Stimulated activated CD4-positive, alpha-beta T cell treated with anti-CD3 and anti-CD28 coated beads, Interleukin-1b, Interleukin-23, amount 100 ng/mL, for 1 hour (primary cell): ENCODE measurements at places on chromosomes 5 and 9.

GRCh38 chr5:149175346-149176105 lies 34.2 kb downstream of the ABLIM3 start:
- DNase-seq, result no peak

DNA sequence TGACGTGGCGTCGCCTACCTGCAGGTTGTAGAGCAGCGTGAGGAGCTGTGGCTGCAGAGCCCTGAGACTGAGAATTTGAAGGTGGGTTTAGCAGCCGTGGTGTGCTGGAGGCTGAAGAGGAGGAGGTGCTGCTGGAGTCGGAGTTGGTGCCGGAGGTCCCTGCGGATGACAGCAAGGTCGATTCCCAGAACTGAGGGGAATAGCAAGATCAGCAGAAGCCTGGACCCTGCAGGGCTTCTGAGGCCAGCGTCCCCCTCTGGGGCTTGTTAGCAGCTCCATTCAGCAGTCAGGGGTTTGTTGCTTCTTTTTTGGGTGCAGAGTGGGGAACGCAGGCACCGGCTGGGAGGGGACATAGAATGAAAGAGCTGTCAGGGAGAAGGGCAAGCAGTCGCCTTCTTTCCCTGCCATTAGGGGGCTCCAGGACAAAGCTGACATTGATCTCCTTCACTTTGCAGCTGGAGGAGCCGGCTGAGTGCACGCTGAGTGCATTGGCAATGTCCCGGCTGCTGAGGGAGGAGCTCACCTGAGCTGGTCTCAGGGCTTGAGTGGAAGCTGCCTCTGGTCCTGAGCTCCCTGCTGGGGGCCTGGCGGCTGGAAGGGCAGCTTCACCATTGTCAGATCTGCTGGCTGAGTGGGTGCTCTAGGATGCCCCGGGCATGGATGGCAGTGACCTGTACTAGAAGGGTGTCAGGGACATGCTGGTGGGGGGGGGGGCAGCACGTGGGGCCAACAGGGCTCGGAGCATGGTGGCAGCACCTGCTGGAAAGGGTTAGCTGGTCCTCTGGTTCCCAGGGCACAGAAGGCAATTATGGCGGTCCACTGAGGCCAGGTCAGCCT lies 20.8 kb downstream of the OBP2B start:
- DNase-seq, result no peak

DNA sequence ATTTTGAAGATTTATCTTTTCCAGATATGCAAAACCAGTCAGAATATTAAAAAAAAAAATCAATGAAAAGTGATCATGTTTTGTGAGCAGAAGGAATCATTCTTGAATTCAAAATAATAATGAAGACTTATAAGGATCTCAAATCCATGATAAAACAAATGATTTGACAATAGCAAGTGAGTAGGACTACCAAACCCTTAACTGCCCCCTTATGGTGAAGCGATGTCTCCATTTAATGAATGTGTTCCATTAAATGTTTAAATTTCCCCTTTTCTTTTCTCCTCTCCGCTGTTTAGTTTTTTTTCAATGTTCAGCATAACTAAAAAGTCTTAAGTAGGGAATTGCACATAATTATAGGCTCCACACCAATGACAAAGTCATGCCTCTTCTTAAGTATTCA lies 12.2 kb upstream of the MARCHF3 start:
- DNase-seq, result no peak

GRCh38 chr9:2802494-2802921 lies 41.4 kb downstream of the PUM3 start:
- DNase-seq, result no peak

DNA sequence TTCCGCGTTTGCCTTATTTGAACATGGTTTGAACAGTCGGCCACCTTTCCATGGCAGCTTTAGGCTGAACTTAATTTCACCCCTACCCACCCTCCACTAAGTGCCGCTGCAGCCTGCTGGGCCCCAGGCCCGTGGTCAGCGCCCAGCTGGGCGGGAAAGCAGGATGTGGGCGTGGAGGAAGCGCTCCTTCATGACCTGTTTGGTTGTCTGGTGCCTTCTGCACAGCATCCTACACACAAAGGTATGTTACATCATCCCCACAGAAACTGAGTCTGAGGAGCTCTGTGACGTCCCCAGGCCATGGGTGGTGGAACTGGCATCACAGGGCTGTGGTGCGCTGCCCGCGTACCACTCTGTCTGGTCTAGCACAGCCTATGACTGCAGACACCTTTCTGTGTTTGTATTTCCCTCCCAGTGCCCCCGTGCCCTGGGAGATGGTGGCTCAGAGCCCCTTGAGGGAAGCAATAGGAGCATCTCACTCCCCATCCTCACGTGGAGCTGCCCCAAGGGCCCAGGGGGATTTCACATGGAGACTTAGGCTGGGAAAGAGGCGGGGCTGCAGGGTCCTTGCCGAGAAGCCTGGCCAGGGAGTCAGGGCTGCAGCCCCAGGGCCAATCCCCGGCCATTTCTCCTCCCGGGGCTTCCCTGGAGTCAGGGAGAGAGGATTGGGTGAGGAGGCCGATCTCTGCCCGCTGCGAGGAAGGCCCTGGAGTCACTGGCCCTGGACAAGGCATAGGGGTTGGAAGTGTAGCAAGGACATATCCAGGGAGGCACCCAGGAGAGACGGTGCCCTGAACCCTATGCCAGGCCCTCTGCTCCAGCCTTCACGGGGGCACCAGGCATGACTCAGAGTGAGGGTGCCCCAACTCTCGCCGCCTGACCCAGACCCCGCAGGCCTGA lies 37.5 kb upstream of the SUSD3 start:
- no peak for DNase-seq

DNA sequence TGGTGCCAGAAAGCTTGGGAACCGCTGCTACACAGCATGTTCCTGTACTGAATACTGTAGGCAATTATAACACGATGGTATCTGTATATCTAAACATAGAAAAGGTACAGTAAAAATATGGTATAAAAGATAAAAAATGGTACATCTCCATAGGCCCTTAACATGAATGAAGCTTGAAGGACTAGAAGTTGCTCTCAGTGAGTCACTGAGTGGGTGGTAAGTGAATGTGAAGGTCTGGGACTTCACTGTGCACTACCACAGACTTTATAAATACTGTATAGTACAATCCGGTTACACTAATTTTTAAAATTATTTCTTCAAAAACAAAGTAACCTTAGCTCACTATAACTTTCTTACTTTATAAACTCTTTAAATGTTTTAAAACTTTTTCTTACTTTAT lies 819.9 kb upstream of the GRAMD2B start:
- no peak for DNase-seq

- no peak for DNase-seq
Measured at GRCh38 chr9:20580673-20581072, 41.6 kb downstream of the MLLT3 start.

DNA sequence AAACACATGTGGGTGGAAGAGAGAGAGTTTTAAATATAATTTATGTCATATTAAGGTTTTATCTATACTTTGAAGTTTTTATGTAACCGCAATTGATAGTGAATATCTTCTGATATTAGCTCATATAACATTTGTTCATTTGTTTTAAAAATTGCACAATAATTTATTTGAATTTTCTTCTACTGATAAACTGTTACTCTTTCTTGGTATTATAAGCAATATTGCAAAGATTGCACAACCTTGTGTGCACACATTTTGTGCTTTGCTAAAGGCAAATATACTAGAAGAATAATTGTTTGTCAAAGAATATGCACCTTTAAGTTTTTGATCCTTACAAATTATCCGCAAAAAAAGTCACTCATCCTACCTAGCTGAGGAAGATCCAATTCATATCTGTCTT lies 275.7 kb downstream of the TLR4 start:
- DNase-seq, result no peak

DNA sequence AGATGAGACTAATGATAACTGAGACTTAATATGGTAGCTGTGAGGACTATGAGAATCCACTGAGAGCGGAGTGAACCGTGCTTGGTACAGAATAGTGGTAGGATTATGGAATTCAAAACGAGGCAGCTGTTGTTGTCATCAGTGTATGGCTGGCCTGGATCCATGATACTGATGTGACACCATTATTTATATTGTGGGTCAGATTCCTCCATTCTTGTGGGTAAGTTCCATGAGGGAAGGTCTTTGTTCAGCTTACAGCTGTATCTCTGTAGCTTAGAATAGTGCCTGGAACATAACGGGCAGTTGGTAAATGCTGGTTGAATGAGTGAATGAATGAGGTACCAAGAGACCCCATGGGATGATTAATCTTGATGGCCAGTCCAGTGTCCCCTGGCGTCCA lies 61.8 kb downstream of the ACER2 start:
- no peak for DNase-seq

DNA sequence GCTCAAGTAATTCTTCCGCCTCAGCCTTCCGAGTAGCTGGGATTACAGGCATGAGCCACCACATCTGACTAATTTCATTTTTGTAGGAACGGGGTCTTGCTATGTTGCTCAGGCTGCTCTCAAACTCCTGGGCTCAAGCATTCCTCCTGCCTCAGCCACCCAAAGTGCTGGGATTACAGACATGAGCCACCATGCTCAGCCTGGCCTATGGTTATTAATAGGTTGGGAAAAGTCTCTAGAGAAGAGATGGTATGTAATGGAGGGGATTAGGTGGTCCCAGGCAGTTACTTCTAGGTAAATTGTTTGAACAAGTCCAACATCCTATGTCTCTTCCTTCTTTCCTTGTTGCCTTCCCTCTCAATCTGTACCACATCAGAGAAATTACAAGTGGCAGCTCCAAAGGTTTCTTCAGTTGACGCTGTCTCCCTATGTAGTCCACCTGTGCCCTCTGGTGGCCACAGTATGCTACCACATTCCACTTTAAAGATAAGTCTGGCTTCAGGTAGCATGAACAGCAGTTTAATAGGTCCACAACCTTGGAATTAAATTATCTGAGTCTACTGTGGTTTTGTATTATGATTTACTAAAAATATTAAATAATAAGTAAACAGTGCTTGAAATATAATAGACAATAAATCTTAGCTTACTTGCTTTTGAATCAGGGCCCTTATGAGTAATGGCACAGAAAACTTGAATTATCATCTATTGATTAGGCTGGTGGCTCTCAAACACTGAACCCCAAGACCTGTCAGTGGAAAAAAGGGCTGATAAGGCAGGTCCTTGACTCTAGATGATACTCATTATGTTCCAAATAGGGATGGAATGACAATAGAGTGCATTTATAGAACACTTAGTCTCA lies 9.7 kb downstream of the TIGD6 start:
- DNase-seq, result peak; percentile 34
